ENCODE measurements at places on chromosomes 4 and X.
A peak's percentile ranks its signal among the peaks of the same experiment; 100 is the strongest.

DNA sequence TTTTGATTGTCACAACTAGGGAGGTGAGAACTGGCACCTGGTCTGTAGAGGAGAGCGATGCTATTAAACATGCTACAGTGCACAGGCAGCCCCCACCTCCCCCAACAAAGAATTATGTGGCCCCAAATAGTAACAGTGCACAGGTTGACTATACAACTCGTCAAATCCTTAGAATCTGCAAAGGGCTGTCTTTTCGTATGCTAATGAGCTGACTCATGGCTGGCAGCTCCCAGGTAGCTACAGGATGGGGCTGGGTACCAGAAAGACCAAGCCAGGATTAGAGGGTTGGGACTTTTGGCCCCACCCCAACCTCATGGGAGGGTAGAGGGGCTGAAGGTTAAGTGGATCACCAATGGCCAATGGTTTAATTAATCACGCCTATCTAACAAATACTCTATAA is 104.7 kb upstream of the SORBS2 start:
- H3K4me3 ChIP-seq: no peak overlapping the region
- no peaks in the 10 kb centered on the region for H3K36me3 ChIP-seq
- H3K27ac ChIP-seq: no peak overlapping the region
- no peak for DNase-seq
- H3K4me1 ChIP-seq: peaks cover 21% of the 10 kb centered on the region

- peaks cover 34% of the 10 kb centered on the region for H3K4me1 ChIP-seq
- peak overlapping the region; percentile 54 for H3K4me3 ChIP-seq
- H3K36me3 ChIP-seq: no peaks in the 10 kb centered on the region
- H3K27me3 ChIP-seq: no peaks in the 10 kb centered on the region
Measured at GRCh38 chr4:2793586-2794485, 951 bp downstream of the SH3BP2 start.

GRCh38 chr4:26613237-26613636 is 29.4 kb downstream of the TBC1D19 start:
- peak; percentile 12 for DNase-seq
- no peak overlapping the region for H3K4me3 ChIP-seq
- H3K36me3 ChIP-seq: no peaks in the 10 kb centered on the region
- H3K27ac ChIP-seq: no peak overlapping the region

DNA sequence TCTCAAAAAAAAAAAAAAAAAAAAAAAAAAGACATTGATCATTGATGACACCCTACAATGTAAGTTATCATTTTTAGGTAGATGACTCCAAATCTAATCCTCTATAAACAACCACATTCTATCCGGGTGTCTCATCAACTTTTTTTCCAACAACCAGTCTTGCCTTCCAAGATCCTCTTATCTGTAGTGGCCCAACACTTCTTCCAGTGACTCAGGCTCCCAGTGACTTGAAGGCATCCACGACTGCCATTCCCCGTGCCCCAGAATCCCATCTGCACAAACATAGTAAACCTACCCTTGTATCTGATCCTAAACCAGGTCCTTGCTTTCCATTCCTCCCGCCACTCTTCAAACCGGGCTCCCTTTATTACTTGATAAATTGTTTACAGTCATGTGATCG is 15.6 kb upstream of the TSPAN5 start:
- H3K27me3 ChIP-seq: no peaks in the 10 kb centered on the region
- no peaks in the 10 kb centered on the region for H3K36me3 ChIP-seq
- no peak overlapping the region for H3K4me3 ChIP-seq
- no peak overlapping the region for H3K27ac ChIP-seq
- peak; percentile 45 for DNase-seq

- H3K27me3 ChIP-seq: peaks cover 5% of the 10 kb centered on the region
- H3K36me3 ChIP-seq: no peaks in the 10 kb centered on the region
- H3K27ac ChIP-seq: no peak overlapping the region
- no peaks in the 10 kb centered on the region for H3K4me1 ChIP-seq
- DNase-seq: no peak
- H3K4me3 ChIP-seq: no peak overlapping the region
Measured at GRCh38 chr4:37742149-37742548, 56.0 kb upstream of the RELL1 start.

GRCh38 chrX:31179203-31179602 is 107.4 kb upstream of the FTHL17 start:
- H3K27ac ChIP-seq: no peak overlapping the region
- no peak overlapping the region for H3K4me3 ChIP-seq
- no peak for DNase-seq
- H3K36me3 ChIP-seq: no peaks in the 10 kb centered on the region
- no peaks in the 10 kb centered on the region for H3K27me3 ChIP-seq
- no peaks in the 10 kb centered on the region for H3K4me1 ChIP-seq

DNA sequence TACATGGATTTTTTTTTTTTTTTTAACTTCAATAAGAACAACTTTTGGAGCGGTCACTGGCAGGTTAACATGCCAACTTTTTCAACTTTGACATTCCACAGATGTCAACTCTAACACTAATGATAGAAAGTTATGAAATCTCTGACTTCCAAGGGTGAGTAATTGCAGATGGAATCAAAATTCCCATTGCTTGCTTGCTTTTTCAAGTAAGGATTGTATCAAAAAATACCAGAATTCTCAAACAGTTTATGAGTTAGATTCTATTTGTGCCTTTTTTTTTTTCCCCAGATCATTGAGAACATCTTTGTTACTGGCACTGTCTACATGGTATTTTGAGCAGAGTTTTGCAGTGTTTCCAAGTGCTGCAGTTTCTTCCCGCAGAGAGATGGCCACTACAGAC is 50.3 kb upstream of the OTUD4 start:
- DNase-seq: peak; percentile 49
- H3K4me3 ChIP-seq: no peak overlapping the region
- H3K27me3 ChIP-seq: no peaks in the 10 kb centered on the region
- peaks cover 7% of the 10 kb centered on the region for H3K4me1 ChIP-seq
- no peaks in the 10 kb centered on the region for H3K36me3 ChIP-seq
- no peak overlapping the region for H3K27ac ChIP-seq

GRCh38 chr4:145909773-145910172 is 28.9 kb downstream of the ZNF827 start:
- no peaks in the 10 kb centered on the region for H3K36me3 ChIP-seq
- H3K27ac ChIP-seq: no peak overlapping the region
- no peaks in the 10 kb centered on the region for H3K4me1 ChIP-seq
- DNase-seq: no peak
- no peaks in the 10 kb centered on the region for H3K27me3 ChIP-seq
- H3K4me3 ChIP-seq: no peak overlapping the region

DNA sequence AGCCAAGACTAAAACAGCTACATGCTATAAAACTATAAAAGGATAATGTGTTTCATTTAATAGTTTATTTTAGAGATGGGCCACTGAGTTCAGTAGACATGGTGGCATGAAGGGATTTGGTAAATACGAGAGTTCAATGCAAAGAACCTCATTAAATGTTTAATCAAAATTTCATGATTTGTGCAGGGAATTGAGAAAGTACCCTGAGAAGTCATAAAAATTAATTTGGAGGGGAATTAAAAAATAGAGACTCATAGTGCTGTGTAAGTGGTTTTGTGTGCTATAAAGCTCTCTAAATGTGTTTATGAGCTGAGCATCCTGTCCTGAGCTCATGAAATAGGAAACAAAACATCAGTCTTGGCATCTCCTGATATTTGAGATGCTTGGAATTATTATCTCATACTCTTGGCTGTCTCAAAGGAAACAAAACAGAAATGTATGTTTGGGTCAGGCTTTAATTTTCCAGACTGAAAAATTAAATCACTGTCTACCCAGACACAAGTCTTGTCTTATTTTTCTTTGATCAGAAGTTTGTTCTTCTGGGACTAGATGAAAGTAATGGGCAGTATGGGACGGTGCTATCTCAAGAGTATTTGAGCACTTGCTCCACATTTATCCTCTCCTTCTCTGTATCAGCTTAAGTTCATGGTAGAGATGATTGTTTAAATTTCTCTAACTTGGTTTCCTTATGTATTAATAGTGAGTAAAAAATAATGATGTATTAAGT is 38.0 kb upstream of the EMCN start:
- H3K4me1 ChIP-seq: no peaks in the 10 kb centered on the region
- no peak for DNase-seq

GRCh38 chr4:176210101-176210500 is 14.7 kb upstream of the SPATA4 start:
- no peak overlapping the region for H3K27ac ChIP-seq
- no peaks in the 10 kb centered on the region for H3K36me3 ChIP-seq
- no peaks in the 10 kb centered on the region for H3K27me3 ChIP-seq
- no peak for DNase-seq
- H3K4me1 ChIP-seq: no peaks in the 10 kb centered on the region

GRCh38 chrX:68307769-68308168 is 125.5 kb downstream of the OPHN1 start:
- H3K27me3 ChIP-seq: no peaks in the 10 kb centered on the region
- no peaks in the 10 kb centered on the region for H3K36me3 ChIP-seq
- peak; percentile 85 for DNase-seq
- no peak overlapping the region for H3K4me3 ChIP-seq
- peak overlapping the region; percentile 25 for H3K27ac ChIP-seq

- H3K27me3 ChIP-seq: no peaks in the 10 kb centered on the region
- peaks cover 46% of the 10 kb centered on the region for H3K4me1 ChIP-seq
- peak; percentile 93 for DNase-seq
- H3K4me3 ChIP-seq: peak overlapping the region; percentile 40
- peak overlapping the region; percentile 95 for H3K27ac ChIP-seq
Measured at GRCh38 chrX:45803383-45803921, 602.8 kb upstream of the DIPK2B start.

DNA sequence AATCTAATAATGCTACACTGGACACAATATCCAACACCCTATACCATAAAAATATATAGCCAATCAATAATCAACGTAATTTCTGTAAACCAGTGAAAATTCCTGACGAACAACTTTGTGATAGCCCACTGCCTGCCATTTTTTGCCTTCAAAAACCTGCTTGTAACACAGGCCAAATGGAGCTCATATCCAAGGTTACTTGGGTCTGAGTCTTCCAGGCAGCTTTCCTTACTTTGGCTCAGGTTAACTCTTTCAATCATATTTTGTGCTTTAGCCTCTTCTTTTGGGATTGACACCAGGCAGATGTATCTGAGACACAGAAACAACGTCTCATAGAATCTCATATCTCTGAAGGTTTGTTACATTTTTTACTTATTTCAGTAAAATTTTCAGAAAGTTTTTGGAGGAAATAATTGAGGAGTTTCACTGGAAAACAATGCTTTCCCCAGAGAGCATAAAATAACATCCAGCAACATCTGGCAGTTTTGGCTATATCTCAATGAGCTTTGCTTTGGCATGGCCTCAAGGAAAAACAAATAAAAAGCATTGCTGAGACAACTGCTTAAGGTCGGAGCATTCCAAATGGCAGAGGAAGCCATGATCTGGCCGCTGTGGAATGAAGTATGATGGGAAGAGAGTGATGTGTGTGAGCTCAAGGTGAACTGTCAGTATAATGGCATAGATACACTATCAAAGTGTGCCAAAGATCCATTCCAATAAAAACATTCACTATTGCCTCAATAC is 162.9 kb upstream of the SPIN4 start:
- H3K4me1 ChIP-seq: peaks cover 3% of the 10 kb centered on the region
- peak overlapping the region; percentile 58 for H3K27ac ChIP-seq
- DNase-seq: peak; percentile 81
- no peak overlapping the region for H3K4me3 ChIP-seq
- H3K36me3 ChIP-seq: no peaks in the 10 kb centered on the region

DNA sequence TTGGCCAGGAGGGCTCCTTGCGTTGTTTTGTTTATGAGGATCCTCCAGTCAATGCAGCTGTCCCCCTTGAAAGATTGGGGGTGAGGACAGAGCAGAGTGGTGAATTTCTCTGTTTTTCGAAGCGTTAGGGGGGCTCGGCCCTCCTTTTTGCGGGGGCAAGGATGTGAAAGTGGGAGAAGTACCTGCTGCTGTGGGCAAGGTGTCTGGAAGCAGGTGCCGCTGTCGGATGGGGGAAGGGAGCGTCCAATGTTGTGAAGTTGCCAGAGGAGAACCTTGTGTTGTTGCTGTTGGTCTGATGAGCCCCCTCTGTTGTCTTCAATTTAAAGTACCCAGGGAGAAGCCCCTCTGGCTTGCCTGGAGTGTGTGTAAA is 613 bp downstream of the GLRB start:
- H3K36me3 ChIP-seq: no peaks in the 10 kb centered on the region
- no peaks in the 10 kb centered on the region for H3K4me1 ChIP-seq
- H3K4me3 ChIP-seq: peak overlapping the region; percentile 69
- no peak overlapping the region for H3K27ac ChIP-seq

DNA sequence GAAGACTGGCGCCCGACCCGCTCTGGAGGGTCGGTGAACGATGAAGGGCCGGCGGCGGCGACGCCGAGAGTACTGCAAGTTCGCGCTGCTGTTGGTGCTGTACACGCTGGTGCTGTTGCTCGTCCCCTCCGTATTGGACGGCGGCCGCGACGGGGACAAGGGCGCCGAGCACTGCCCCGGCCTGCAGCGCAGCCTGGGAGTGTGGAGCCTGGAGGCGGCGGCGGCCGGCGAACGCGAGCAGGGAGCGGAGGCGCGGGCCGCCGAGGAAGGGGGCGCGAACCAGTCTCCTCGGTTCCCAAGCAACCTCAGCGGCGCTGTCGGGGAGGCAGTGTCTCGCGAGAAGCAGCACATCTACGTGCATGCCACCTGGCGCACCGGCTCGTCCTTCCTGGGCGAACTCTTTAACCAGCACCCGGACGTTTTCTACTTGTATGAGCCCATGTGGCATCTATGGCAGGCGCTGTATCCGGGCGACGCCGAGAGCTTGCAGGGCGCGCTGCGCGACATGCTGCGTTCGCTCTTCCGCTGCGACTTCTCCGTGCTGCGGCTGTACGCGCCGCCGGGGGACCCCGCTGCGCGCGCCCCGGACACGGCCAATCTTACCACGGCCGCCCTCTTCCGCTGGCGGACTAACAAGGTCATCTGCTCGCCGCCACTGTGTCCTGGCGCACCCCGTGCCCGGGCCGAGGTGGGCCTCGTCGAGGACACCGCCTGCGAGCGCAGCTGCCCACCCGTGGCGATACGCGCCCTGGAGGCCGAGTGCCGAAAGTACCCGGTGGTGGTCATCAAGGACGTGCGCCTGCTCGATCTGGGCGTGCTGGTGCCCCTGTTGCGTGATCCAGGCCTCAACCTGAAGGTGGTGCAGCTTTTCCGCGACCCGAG is 568 bp downstream of the CHST7 start:
- H3K4me3 ChIP-seq: peak overlapping the region; percentile 62
- H3K36me3 ChIP-seq: no peaks in the 10 kb centered on the region
- no peak overlapping the region for H3K27ac ChIP-seq
- no peaks in the 10 kb centered on the region for H3K27me3 ChIP-seq

GRCh38 chr4:87257523-87257922 is 37.1 kb upstream of the KLHL8 start:
- DNase-seq: no peak
- H3K4me1 ChIP-seq: no peaks in the 10 kb centered on the region
- no peak overlapping the region for H3K4me3 ChIP-seq
- no peaks in the 10 kb centered on the region for H3K36me3 ChIP-seq

DNA sequence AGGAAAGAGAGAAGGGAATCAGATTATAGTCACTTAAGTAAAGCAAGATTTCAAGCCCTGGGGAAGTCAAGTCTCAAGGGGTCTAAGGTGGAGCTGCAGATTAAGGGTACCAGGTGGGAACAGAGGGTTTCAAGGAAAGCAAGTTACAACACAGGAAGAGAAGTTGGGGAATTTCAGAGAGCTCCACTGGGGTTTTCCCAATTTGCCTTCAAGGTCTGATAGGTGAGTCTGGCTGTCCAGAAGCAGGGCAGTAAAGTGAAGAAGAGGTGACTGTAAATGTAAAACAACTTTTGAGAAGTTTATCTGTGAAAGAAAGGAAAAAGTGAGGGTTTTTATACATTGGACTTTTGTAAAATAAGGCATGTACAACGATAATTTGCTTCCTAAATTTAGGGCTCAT is 37.1 kb upstream of the TRPC3 start:
- H3K4me3 ChIP-seq: no peak overlapping the region
- H3K4me1 ChIP-seq: no peaks in the 10 kb centered on the region
- H3K27ac ChIP-seq: no peak overlapping the region
- no peaks in the 10 kb centered on the region for H3K36me3 ChIP-seq
- no peaks in the 10 kb centered on the region for H3K27me3 ChIP-seq

GRCh38 chr4:139599594-139600374 is 43.8 kb upstream of the SETD7 start:
- H3K4me3 ChIP-seq: no peak overlapping the region
- no peak overlapping the region for H3K27ac ChIP-seq
- no peaks in the 10 kb centered on the region for H3K27me3 ChIP-seq

Data from astrocyte (in vitro differentiated cells and primary cell).